ENCODE measurements at places on chromosomes 7 and 10. TPM values are rescaled to one million over a fixed set of nuclear protein-coding genes. Genes with fewer than 3 reads are reported as not detected.

Gene VWDE
- 0.13 TPM for total RNA-seq

Gene PODXL
- total RNA-seq = 0.76 TPM

Gene SEMA4G
- 0.35 TPM for total RNA-seq

Gene FAM241B
- total RNA-seq = 15.3 TPM

Gene TRIM50
- not detected for total RNA-seq

Gene OR13A1
- total RNA-seq = not detected

Gene TMEM229A
- not detected for total RNA-seq

Gene PON3
- not detected for total RNA-seq

Gene TFEC
- total RNA-seq = 0.73 TPM

Gene ASB4
- not detected for total RNA-seq

Gene C10orf53
- not detected for total RNA-seq

Gene MOGAT3
- not detected for total RNA-seq

Gene ACTL6B
- total RNA-seq = not detected

Gene UCMA
- not detected for total RNA-seq

Gene KIFBP
- total RNA-seq = 11.4 TPM

Gene EPHB4
- 1.5 TPM for total RNA-seq

Gene CYP3A5
- total RNA-seq = 0.20 TPM

Gene CYCS
- 418 TPM for total RNA-seq

Gene COL13A1
- total RNA-seq = not detected

Gene OR2A42
- not detected for total RNA-seq

Gene TAX1BP1
- 68.5 TPM for total RNA-seq

Gene GNAT3
- total RNA-seq = not detected

Gene PPP1R17
- total RNA-seq = not detected

Gene UCN3
- total RNA-seq = not detected

Gene GRID1
- total RNA-seq = not detected

Gene PRSS2
- total RNA-seq = 25.2 TPM

Gene FAM53B
- 18.2 TPM for total RNA-seq

Gene ACHE
- 0.35 TPM for total RNA-seq

Gene FOXI2
- not detected for total RNA-seq

Gene PNLIPRP2
- not detected for total RNA-seq

Gene PLXDC2
- 0.08 TPM for total RNA-seq

Gene PAPOLB
- total RNA-seq = not detected

Gene CDHR3
- total RNA-seq = 0.66 TPM

Gene ADAM12
- total RNA-seq = 0.34 TPM

Gene MACC1
- 0.34 TPM for total RNA-seq

Gene C10orf62
- not detected for total RNA-seq

Gene MBL2
- total RNA-seq = not detected

Gene CYP3A7
- not detected for total RNA-seq

Gene ELMO1
- total RNA-seq = 137 TPM

Gene PIK3AP1
- 6.9 TPM for total RNA-seq

Gene ZNF467
- total RNA-seq = 0.16 TPM

Gene NUTM2A
- not detected for total RNA-seq

Gene TAS2R41
- not detected for total RNA-seq

Gene GSTO2
- total RNA-seq = 0.33 TPM

Gene BTBD16
- not detected for total RNA-seq

Gene RARRES2
- total RNA-seq = 1.3 TPM

Gene NPC1L1
- 0.03 TPM for total RNA-seq

Gene FMC1
- 8.7 TPM for total RNA-seq

Gene NUTM2E
- total RNA-seq = 0.13 TPM

Gene CLEC5A
- not detected for total RNA-seq
